Stromal cell of bone marrow (primary cell): ENCODE measurements at places on chromosomes 5 and 9.

GRCh38 chr5:134586866-134587524, 45.6 kb downstream of the SAR1B start:
- peak; percentile 44 for DNase-seq

DNA sequence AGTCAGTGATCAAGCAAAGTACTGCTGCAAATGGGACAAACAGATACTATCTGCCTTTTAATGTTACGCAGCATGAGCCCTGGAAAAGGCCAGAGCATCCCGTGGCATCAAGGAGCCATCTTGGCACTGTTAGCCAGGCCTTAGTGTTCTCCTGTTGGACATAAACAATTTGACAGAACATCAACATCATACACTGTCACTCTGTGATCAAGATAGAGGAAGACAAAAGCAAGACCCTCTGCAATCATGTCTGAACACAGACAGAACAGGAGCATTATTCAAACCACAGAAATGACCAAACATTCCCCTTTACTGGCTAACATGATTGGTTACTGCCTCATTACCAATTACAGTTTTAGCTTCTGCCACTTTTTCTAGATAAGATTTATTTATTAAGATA, 21.2 kb upstream of the ROPN1L start:
- no peak for DNase-seq

- DNase-seq, result no peak
Observed at GRCh38 chr5:42595597-42595996, 161.0 kb upstream of the CCDC152 start.

GRCh38 chr5:72151169-72151568, 43.9 kb downstream of the MAP1B start:
- DNase-seq, result no peak

- DNase-seq, result no peak
Observed at GRCh38 chr9:137311171-137311985, 9.3 kb upstream of the NRARP start.

DNA sequence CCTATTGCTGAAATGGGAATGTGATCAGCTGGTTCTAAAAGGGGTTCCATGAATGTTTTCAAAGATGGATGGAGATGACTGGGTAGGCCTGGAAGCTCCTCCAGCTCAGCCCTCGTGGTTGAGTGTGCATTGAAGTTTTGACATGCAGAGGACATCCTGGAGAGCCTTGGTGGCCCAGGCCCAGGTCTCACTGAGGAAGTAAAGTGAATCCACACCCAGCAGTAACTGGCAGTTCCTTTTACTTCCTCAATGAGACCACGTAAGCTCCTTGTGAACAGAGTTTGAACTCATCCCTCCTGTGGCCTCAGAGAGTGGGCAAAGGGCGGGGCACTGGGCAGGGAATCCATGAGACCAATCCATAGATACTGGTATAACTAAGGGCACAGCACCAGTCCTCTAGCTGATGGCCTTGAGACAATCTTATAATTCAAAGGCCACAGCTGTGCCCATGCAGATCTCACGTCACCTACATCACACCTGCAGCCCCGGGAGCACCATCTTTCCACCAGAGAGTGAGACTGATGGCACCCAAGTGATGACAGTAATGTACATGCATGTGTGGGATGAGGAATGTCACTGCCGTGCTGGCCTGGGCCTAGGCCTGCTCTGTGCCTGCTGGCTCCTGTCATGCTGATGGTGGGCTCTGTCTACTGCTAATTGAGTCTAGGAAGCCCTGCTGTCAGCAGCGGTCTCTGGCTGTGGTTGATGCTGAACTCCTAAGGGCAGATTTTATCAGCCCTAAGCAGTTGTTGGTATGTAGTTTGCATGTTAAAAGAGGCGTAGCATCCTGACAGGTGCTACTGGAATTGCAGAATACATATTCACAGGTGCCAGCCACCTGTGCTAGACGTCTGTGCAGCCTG, 257.8 kb downstream of the FSTL4 start:
- no peak for DNase-seq

DNA sequence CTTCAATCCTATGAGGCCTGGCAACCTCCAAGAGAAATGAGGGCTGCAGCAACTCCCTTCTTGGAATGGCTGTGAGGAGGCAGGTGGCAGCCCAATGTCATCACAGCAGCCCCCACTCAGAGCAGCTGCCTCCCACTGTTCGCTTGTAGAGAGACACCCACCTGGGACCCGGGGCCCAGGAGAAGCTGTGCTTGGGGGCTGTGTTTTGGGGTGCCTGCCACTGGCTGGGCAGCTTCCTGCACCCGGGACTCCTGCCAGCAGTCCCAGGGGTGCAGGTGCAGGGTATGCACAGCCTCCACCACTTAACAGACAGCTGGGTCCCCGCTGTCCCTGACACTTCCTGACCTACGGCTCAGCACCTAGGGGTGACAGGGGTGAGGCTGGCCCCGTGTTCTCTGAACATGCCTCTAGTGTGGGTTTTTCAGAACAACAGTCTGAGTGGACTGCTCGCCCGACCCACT, 26.2 kb downstream of the NIPAL4 start:
- DNase-seq, result no peak

- no peak for DNase-seq
Observed at GRCh38 chr5:39449591-39449990, 24.8 kb upstream of the DAB2 start.

- peak; percentile 33 for DNase-seq
Observed at GRCh38 chr9:98074115-98074990, 17.8 kb downstream of the NANS start.

DNA sequence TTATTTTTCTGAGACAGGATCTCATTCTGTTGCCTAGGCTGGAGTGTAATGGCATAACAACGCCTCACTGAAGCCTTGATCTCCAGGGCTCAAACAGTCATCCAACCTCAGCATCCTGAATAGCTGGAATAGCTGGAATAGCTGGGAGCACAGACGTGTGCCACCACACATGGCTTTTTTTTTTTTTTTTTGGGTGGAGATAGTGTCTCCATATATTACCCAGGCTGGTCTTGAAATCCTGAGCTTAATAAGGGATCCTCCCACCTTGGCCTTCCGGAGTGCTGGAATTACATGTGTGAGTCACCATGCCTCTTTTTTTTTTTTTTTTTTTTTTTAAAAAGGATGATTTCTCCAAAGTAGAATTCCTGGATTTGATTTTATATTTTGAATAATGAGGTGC, 60.7 kb downstream of the NSD1 start:
- peak; percentile 70 for DNase-seq

DNA sequence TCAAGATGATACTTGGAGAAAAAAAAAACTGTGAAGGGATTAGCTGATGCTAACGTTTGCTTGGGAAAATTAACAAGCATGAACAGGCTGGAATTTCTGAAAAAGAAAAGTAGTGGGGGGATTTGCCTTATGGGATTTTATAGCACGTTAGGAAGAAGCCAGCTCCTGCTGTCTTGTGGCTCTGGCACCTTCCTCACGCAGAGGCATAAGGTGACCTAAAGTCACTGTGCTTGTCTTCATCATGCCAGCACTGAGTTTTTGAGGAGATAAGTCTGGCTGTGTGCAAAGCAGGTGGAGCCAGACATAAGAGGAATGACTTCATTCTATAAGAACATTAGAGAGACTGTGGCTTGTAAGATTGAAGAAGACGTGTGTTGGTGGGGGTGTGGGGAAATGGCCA, 94.4 kb upstream of the MAP1B start:
- DNase-seq, result no peak

DNA sequence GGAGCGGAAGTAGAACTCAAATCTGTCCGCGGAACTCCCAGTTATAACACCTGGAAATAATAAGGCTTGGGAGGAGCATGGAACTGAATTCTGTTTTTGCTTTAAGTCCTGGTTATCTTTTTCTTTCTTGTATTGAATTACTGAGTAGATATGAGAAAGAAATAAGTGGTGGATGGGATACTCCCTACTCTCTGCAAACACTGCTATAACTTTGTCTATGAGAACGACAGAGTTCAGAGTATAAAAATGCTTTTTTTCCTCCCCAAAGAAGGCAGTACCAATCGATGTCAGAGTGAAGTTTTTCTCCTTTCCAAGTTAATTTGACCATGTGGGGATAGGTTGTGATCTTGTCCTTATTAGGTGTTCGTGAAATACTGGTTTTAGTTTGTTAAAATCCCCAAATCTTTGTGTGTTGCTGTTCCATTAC, 1.2 kb downstream of the RIC1 start:
- DNase-seq, result peak; percentile 43

DNA sequence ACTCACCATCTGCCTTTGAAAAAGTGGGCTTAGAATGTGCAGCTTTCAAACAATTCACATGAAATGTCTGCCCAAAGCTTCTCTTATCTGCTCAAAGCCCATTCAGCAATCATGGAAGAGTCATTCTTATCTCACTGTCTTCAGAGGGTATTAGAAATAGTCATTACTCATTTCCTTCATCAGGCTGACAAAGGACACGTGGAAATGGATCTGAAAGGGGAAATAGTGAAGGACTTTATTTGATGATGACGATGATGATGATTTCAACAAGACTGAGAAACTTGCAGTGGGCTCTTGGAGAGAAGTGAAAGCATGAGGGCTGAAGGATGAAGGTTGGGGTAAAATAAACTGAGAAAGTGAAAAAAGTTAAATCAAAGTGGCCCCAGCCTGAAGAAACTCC, 194.3 kb downstream of the SMARCA2 start:
- no peak for DNase-seq

DNA sequence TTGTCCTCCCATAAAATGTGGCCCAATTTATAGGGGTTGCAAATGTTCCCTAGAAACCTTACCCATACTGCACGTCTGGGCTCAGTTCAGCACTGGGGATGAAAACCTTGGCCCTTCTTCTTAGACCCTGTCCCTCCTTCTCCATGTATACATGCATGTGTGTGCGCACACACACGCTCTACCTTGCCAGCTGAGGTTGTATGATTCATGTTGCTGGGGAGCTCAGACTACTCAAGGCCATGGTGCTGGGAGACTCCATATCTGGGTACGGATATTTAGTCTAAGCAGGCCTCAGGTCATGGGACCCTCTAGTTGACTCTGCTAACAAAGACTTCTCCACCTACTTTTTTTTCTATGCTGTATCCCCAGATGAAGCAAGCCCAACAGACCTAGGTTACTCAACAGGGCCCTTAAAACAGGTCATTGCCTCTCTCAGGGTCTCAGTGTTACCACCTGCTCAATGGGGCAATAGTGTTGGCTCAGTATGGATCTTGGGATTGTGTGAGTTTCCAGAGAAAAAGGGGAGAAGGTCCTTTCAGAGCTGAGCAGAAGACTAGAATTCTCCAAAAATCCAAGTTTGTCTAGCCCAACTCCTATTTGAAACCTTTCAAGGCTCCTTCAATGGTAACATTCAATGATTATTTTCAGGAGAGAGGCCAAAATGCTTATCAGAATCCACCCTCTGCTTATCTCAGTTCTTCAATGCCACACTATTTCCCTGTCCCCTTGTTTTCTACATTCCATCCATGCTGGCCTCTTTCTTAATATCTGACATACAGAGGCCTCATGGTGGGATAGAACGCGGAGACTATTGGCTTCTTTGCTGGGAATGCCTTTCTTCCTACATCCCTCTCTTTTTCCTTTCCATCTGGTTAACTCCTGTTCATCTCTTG, 123.6 kb upstream of the PITX1 start:
- no peak for DNase-seq

GRCh38 chr9:131193051-131193450, 67.7 kb downstream of the NUP214 start:
- DNase-seq, result no peak

GRCh38 chr9:89555451-89556375, 49.1 kb upstream of the GADD45G start:
- no peak for DNase-seq

- DNase-seq, result no peak
Observed at GRCh38 chr5:99460701-99461100, 531.9 kb upstream of the CHD1 start.

GRCh38 chr5:122839731-122840130, 5.7 kb upstream of the SNX24 start:
- DNase-seq, result no peak

- peak; percentile 52 for DNase-seq
Observed at GRCh38 chr9:121498150-121498486, 1.5 kb downstream of the GGTA1 start.

DNA sequence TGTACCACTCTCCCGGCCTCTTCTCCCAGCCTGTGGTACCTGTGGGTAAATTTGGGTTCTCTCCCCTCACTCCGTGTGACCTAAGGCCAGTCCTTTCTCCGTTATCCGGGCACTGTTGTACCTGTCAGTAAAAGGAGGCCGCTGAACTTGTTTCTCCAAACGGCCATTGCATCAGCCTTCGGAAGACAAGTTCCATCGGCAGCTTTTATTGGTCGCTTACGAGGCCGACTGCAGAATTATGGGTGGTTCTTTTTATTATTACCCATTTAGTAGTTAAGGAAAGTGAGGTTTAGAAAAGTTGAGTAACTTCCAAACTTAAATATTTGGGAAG, 558 bp downstream of the GRPEL2 start:
- DNase-seq, result peak; percentile 21

DNA sequence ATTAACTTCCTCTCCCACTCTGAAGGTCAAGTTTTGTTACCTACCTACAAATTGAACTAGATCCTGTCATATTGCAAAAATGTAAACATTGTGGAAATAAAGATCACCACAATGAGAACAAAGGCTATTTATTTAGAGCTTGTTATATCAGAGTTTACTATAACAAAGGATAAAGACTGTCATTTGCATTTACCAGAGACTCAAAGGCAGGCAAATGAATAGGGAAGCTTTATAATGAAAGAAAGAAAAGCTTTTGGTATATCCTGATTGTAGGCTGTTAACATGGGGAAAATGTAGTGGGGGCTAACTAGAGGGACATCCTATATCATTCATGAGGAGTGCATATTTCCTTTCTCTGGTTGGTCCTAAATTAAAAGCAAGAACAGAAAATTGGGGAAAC, 403.5 kb upstream of the TYRP1 start:
- no peak for DNase-seq
